Neuronal stem cell (in vitro differentiated cells): ENCODE measurements at places on chromosomes 12 and 14.
A peak's percentile ranks its signal among the peaks of the same experiment; 100 is the strongest.

DNA sequence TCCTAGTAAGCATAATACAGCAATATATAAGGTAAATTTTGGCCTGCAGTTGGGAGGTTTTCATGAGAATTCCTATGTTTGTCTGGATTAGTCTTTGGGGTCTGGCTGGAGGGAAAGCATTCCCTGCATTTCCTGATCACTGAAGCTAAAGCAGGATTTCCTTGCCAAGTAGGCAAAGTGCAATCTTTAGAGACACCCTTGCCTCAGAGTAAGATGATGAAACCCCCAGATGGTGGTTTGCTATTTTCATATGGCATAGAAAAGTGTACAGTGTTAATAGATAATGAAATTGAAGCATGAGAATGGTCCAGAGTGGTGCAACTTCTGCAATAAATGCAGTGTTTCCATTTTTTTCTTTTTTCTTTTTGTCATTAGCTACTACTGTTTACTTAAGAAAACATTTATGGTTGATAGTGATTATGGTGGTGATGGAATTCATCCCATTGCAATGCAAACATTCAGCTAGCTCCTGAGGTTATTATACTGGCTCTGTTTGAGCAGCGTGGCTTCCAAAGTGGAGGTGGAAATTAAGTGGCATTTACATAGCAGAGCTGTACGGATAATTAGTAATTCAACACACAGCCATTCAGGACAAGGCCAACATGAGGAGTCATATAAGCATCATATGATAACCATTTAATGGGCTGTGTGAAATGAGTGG, 276.3 kb downstream of the DUSP6 start:
- DNase-seq = no peak

DNA sequence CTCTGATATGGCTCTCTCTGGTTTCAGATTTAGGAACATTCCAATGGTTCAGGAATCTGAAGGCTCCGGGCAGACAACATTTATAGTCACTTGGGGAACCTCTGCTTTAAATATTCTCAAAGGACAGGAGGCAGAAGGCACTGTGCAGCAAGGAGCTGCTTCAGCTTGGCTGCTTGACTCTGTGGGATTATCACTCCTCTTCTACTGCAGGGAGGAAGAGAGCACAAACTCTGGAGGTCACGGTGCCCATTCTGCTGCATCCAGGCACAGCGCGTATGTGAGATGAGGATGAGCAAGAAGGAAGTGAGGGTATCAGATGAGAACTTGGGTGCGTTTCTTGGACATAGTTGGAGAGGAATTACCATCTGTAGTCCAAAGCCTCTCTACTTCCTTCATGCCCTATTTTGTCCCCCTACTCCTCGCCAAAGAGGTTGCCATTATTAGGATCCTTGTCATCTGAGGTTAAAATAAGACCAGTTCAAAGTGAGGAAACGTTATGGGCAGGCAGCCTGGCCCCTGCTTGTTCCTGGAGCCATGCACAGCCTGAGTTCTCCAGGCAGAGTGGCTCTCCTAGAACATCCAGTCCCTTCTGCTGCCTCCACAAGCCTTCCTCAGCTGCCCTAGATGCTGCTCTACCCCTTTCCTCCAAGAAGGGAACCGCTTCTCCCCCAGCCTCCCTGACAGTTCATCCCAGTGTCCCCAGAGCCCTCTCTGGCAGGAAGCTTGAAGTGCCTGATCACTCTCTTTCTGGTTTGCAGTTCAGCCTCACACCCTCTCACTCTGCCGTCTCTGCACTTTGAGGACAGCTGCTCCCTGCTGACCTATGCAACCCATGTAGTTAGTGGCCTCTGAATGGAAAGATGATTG, 12.5 kb downstream of the FGF6 start:
- no peak for DNase-seq

DNA sequence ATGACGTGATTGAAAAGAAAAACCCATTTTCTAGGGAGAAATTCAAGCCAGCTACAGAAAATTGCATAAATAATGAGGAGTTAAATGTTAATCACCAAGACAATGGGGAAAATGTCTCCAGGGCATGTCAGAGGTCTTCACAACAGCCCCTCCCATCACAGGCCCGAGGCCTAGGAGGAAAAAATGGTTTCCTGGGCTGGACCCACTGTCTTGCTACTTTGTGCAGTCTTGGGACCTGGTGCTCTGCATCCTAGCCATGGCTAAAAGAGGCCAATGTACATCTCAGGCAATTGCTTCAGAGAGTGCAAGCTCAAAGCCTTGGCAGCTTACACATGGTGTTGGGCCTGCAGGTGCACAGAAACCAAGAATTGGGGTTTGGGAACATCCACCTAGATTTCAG, 65.3 kb downstream of the TUNAR start:
- no peak for DNase-seq

DNA sequence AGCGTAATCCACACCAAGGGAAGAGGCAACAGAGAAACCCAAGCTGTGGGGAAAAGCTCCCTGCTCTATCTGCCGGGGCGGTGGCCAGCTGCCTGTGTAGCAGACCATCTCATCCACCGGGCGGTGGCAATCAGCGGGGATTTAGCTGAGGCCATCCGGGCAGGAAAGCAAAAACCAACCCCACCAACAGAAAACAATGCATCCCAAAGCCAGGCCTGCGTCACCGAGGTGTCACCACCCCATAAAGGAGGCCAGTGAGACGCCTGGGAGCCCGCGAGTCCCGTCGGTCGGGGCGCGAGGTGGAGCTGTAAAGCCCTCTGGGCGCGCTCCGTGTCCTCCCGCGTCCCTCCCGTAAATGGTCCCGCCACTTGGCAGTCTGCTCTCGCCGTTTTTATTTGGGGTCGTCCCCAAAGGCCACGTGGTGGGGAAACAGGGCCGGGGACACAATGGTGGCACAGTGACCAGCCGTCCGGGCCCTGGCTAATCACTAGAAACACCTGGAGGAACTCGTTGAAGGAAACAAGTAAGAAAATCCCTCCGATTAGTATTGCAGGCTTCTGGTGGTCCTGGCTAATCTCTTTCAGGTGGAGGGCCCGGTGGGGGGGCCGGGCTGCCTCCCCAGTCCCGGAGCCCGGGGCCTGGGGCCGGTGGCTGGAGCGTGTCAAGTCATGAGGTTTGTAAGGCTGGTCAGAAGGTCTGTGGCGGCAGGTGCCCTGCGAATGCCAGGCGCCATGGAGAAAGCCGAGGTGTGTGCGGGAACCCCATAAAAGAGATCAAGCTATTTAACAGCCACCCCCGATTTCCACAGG, 94.7 kb upstream of the GSC start:
- no peak for DNase-seq

- no peak for DNase-seq
These were observed 2.3 kb upstream of the KLRD1 start for GRCh38 chr12:10305411-10305810.

GRCh38 chr12:52027085-52027843, 20.5 kb downstream of the TAMALIN start:
- no peak for DNase-seq

GRCh38 chr12:16599081-16599480, 6.9 kb downstream of the LMO3 start:
- no peak for DNase-seq

DNA sequence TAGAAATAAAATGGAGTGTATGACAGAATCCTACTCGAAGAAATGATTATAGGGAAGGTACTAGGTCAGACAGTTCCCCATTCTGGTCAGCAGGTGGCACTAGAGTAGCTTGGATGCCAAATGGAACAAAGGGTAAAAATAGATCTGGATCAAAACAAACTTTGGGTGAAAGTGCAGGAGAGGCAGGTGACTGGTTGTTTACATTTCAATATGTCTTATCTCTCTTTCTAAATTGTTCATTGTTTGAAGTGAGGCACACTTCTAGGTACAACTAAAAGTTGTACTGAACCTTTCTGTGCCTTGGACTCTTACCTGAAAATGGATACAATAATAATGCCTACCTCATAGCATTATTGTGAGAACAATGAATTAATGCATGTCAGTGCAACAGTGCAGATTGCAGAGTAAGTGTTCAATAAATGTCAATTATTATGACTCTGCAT, 62.0 kb upstream of the OSBPL8 start:
- peak; percentile 71 for DNase-seq

DNA sequence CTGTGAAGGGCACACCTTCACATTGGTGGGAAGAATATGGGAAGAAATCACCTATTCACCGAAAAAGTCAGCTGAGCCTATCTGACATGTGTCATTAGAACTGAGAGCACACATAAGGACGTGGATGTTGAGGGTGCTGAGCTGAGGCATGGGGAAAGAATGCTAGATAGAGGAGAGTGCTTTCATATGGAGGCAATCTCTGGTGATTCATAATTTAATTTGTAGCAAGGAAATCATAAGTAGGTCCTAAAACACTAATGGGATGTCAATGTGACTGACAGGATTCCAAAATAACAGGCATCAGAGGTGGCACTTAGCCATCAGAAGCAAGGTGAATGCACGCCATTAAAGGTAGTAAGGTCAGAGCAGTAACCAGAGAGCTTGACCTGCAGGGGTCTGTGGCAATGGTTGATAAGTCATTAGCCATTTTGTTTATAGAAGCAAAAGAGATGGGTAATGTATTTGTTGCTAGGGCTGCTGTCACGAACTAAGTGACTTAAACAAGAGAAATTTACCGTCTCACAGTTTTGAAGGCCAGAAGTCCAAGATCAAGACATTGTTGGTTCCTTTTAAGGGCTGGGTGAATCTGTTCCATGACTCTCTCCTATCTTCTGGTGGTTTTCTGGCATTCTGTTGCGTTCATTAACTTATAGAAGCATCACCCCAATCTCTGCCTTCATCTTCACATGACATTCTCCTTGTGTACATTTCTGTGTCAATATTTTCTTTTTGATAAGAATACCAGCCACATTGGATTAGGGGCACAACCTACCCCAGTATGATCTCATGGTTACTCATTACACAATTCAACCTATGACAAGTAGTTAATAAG, 69.3 kb downstream of the ANKS1B start:
- no peak for DNase-seq

DNA sequence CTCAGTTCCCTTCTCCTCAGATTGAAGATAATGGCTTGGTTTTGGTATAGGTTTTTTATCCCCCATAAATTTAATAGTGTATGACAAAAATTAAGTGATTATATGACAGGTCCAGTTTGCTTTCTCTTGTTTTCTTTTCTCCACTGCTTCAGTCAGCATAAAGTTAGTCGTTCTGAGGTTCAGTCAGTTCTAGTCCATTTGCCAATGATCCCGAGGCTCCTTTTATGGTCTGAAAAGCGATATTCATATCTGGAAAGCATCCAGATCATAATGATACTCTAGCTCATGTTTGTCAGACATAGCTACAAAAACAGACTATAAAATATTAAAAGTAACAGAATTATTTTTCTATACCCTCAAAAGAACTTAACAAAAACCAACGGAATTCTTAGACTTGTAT, 67.1 kb upstream of the SLC38A4 start:
- no peak for DNase-seq

GRCh38 chr12:93612776-93613175, 40.3 kb downstream of the SOCS2 start:
- DNase-seq = no peak

DNA sequence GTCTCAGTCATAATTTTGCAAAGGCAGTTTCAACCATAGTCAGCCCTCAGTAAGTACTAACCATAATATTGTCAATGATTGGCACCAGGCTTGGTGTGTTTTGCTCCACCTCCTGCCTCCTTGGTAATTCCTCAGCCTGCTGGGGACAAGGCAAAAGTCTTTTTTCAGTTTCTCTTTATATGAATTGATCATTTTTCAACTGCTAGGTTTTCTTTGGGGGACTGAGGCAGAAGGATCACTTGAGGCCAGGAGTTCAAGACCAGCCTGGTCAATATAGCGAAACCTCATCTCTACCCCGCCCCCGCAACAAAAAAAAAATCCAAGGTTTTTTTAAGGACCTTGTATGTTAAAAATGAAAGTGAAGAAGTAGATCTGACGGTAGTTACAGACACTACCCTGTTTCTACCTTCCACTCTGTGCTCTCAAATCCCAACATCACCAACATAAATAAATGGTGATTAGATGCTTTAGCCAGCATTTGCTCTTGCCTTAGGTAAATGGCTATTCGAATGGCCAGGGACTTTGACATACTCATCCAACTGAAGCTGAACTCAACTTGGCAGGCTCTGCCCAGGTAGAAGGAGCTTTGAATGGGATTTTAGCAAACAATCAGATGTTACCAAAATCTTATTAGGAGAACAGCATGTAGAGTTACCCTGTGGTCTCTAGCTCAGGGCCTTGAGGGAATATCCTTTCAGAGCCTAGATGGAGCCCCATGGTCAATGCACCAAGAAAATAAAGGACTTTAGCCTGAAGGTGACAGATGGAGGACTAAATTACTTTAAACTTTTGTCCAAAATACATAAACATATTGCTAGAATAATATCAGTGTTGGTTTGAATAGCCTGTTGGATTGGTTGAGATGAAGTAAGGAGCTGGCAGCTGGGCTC, 126.9 kb upstream of the AMIGO2 start:
- no peak for DNase-seq

- DNase-seq = no peak
These were observed 15.5 kb downstream of the ADGRD1 start for GRCh38 chr12:130969223-130969622.

- DNase-seq = no peak
These were observed 334.2 kb downstream of the BMP4 start for GRCh38 chr14:53622447-53622846.

- DNase-seq = no peak
These were observed 208.8 kb upstream of the LRFN5 start for GRCh38 chr14:41397926-41398325.

- no peak for DNase-seq
These were observed 470.9 kb downstream of the TMTC2 start for GRCh38 chr12:83157604-83158003.

- no peak for DNase-seq
These were observed 225.0 kb downstream of the GXYLT1 start for GRCh38 chr12:41919526-41920261.

- no peak for DNase-seq
These were observed 46.1 kb downstream of the PITPNM2 start for GRCh38 chr12:123104809-123105208.

DNA sequence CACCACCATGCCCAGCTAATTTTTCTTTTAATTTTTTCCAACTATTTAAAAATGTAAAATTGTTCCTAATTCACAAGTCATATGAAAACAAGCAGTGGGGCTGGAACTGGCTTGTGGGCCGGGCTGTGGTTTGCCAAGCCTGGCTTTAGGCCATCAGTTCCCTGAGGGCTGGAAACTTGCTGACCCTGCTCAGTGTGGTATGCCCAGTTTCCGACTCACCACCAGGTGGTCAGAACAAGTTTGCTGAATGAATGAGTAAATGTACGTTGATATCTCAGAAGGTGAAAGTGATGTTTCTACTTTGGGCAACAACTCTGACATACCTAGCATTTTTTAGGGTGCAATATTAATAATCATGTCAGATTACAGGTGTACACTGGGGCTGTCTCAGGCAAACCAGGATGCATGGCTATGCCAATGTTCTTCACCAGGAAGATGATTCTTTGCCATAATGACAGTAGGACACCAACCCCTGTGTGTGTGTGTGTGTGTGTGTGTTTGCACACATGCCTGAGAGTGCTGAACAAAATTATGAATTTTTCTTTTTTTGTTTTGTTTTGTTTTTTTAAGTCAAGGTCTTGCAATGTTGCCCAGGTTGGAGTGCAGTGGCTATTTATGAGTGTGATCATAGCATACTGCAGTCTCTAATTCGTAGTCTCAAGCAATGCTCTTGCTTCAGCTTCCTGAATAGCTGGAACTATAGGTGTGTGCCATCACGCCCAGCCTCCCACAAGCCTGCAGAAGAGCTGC, 106.1 kb downstream of the PTPN11 start:
- DNase-seq = no peak
